ENCODE measurements at places on chromosomes 1 and 21.

DNA sequence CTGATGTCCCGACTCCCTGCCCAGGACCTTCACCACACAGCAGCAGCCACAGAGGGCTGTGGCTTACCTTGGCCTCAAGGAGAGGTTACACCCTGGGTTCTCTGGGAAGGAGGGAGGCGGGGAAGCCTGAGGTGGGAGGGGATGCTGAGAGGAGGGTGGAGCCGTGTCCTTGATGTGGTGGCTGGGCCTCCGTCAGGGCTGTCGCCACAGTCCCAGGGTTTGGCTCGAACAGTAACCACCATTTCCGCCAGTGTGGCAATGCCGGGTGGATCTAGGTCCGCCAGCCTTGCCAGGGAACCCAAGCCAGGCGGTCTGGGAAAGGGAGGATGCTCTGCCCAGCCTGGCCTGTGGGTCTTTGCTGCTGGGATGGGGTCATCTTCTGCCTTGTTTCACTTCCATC lies 18.4 kb upstream of the CDCA8 start:
- DNase-seq = peak; percentile 24

DNA sequence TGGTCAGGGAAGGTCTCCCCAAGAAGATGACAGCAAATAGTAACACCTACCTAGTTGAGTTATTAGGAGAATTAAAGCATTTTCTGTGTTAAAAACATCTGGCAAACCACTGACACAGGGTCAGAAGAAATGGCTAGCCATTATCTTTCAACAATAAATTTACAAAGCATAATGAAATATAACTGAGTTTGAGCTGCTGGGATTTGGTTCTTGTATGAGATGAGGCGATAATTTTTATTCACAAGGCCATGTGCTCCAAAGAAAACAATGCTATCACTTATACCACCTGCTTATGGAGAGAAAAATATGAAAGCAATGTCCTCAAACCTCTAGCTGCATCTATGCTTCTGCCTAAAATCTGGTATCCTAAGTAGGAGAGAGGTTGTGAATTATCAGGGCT lies 202.3 kb downstream of the CRB1 start:
- DNase-seq = no peak

DNA sequence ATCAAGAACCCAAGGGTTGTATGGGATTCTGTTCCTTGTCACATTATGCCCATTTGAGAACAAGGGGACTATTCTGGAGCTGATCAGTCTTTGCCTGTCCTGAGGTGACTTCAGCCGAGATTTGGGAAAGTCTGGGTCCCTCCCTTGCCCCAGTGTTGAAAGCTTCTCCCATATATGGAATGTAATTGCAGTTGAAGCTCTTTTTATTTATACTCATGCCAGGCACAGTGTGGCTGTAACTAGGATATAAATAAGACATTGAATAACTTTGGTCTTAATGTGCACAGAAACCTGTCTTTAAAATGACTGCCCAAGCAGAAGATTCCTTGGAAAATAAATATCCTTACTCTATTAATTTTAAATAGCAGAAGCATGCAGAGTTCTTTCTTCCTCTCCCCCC lies 15.2 kb downstream of the AKNAD1 start:
- no peak for DNase-seq

DNA sequence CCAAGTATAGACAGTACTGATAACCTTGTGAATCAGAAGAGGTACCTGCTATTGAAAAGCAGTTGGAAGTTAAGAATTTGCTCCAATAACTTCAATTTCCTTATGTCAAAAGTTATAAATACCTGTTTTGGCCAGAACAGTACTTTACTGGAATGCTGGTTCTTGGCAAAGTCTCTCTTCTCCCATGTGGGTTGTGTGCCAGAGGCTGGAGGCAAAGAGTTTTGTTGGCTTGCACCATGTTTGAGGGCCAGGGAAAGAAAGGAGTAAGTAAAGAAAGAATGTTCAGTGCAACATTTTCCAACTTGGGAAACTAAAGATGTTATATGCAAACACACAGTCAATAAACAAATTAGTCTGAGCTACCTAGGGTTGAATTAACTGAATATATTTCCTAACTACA lies 67.0 kb upstream of the DYNLT5 start:
- no peak for DNase-seq

DNA sequence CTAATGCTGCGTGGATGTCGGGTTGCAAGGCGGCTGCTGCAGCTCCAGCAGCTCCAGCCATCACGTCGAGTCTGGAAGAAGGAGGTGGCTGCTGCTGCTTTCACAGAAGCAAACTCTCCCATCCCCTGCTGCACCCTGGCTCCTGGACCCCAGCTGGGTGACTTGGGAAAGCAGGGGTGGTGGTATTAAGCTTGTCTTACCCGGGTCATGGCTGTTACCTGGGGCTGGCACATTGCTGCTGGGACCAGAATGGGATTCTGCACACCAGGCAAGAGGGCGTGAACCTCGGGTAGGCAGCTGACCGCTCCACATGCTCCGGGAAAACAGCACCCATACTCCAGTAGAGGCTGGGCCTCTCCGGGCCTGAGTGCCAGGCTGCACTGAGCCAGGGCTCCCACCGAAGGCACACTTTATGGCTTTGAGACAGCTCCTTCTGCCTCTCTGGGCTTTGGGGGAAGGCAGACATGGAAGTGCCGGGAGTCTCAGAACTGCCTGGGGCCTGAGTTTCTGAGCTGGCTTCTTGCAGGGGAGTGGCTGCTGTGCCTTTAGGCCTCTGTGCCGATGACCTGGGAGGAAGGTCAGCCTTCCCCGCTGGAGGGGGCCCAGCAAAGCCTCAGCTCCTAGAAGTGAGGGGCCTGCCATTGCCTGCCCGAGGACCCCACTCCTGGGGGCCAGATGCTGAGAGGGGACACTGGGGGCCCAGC lies 1.2 kb downstream of the SMIM1 start:
- no peak for DNase-seq

- DNase-seq = no peak
These were observed 116.3 kb downstream of the DHRS3 start for GRCh38 chr1:12501661-12502060.

GRCh38 chr1:6823793-6824192 lies 38.5 kb downstream of the CAMTA1 start:
- DNase-seq = no peak

- DNase-seq = no peak
These were observed 91.8 kb downstream of the ADCY10 start for GRCh38 chr1:167821969-167822685.

GRCh38 chr21:42234041-42234440 lies 15.1 kb downstream of the ABCG1 start:
- DNase-seq = no peak

- DNase-seq = no peak
These were observed 14.0 kb upstream of the SLC9C2 start for GRCh38 chr1:173616859-173617258.

- no peak for DNase-seq
These were observed 27.6 kb upstream of the SARS1 start for GRCh38 chr1:109185990-109186732.
